Right ventricle myocardium superior (tissue), 1 donor: ENCODE measurements at places on chromosomes 2 and 18.

- no peak for DNase-seq
These were observed 187.0 kb downstream of the AGPS start for GRCh38 chr2:177579486-177580036.

DNA sequence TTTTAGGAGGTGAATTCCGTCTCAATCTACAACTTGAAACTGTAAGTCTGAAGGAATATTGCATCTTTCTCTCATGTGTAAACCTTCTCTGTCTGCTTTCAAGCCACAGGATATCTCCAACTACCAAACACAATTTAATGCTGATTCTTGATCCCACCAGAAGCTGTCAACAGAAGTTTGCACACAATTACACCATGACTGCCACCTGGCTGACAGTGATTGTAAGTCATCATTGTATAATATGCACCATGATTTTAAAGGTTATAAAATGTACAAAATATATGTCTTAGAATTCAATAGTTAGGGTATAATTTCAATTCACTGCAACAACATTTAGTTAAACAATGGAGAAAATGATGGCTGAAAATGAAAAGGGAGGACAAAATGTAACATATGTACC lies 18.4 kb downstream of the PREPL start:
- no peak for DNase-seq

- DNase-seq: no peak
These were observed 15.5 kb upstream of the CACNB4 start for GRCh38 chr2:152114366-152114765.

- no peak for DNase-seq
These were observed 32.3 kb downstream of the EVA1A start for GRCh38 chr2:75528221-75528977.

- peak; percentile 40 for DNase-seq
These were observed 428 bp downstream of the TCF4 start for GRCh38 chr18:55587418-55588110.

DNA sequence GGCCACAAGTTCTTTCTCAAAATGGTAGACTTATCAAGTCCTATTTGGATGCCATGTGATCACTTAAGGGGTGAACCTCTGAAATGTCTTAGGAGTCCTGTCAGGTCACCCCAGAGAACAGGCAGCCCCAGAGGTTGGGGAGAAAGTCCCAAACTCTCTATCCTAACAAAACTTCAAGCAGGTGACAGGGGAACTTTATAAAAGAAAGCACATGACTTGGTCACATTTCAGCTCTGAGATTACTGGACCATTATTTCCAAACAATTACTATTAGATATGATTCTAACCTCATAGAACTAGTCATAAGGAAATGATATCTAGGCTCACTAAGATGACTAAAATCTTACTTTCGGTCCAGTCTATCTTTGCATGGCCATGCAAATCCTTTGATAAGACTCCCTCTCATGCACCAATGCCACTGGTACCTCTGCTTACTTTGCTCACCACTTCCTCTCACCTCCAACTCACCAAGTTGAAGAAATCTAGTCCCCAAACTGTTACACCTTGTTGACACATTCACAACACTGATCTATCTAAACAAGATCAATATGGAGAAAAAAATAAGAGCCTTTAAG lies 107.0 kb downstream of the GALNT14 start:
- no peak for DNase-seq

DNA sequence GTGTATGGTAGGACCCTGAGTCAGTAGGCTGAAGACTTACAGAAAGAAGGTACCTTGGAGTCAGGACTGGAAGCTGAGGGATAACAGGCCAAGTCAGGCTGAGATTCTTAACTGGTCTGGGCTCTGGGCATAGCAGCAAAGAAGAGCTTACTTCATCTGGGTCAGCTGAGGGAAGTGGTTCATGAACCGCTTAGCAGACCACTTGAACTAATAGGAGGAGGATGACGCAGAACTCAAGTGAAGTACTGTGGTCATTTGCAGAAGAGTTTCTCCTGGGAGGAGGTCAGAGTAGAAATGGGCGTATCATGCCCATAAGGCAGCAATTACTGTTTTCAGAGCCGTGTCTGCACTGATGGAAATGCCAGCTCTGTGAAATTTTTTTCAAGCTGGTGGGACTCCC lies 164.5 kb downstream of the LCLAT1 start:
- no peak for DNase-seq

- no peak for DNase-seq
These were observed 443.1 kb downstream of the CCDC85A start for GRCh38 chr2:56626927-56627326.

- no peak for DNase-seq
These were observed 28.1 kb downstream of the CTDP1 start for GRCh38 chr18:79707671-79708070.

DNA sequence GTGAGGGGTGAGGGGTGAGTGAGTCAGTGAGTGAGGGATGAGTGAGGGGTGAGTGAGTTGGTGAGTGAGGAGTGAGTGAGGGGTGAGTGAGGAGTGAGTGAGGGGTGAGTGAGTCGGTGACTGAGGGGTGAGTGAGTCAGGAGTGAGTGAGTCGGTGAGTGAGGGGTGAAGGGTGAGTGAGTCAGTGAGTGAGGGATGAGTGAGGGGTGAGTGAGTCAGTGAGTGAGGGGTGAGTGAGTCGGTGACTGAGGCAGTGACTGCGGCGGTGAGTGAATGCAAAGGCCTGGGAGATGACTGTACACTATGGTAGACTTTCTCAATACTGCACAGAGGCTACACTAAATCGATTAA lies 16.6 kb downstream of the THAP4 start:
- no peak for DNase-seq

DNA sequence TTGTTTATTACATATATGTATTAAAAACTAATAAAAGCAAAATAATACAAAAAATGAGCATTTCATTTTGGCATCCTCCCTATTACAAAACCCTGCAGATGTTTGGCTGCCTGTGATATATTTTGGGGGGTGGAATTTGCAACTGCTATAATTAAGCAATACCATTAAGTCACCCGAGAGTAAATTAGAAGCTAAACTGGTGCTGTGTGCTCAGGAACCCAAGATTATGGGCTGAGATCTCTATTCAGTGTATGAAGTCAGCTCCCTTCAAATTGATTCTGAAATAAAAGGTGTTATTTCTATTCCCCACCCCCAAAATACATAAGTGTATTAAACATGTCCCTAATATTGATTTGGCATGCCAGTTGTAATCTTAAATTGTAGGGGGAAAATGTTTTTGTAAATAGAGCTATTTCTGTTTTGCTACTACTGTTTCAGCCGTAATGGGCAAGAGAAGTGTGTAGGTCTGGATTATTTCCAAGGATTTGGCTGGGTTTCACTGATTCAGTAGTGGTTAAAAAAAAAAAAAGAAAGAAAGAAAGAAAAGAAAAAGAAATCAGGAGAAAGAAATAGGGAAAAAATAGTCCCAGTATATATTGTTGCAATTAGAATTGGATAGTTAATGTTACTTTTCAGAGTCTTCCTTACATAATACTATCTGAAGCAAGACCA lies 110.9 kb downstream of the SS18 start:
- no peak for DNase-seq

DNA sequence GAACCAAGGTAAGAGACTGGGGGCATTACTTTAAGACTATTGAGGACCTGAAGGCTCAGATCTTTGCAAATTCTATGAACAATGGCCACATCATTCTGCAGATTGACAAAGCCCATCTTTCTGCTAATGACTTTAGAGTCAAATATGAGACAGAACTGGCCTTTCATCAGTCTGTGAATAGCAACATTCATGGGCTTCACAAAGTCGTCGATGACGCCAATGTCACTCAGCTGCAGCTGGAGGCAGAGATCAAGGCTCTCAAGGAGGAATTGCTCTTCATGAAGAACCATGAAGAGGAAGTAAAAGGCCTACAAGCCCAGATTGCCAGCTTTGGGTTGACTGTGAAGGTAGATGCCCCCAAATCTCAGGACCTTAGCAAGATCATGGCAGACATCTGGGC lies 43.8 kb upstream of the SLC4A10 start:
- DNase-seq: no peak

- no peak for DNase-seq
These were observed 122.6 kb downstream of the CTIF start for GRCh38 chr18:48661421-48661820.
